Stimulated activated CD4-positive, alpha-beta T cell treated with anti-CD3 and anti-CD28 coated beads, Interleukin-1b, Interleukin-23, amount 100 ng/mL, for 1 hour (primary cell): ENCODE measurements at places on chromosomes 5 and 9.

DNA sequence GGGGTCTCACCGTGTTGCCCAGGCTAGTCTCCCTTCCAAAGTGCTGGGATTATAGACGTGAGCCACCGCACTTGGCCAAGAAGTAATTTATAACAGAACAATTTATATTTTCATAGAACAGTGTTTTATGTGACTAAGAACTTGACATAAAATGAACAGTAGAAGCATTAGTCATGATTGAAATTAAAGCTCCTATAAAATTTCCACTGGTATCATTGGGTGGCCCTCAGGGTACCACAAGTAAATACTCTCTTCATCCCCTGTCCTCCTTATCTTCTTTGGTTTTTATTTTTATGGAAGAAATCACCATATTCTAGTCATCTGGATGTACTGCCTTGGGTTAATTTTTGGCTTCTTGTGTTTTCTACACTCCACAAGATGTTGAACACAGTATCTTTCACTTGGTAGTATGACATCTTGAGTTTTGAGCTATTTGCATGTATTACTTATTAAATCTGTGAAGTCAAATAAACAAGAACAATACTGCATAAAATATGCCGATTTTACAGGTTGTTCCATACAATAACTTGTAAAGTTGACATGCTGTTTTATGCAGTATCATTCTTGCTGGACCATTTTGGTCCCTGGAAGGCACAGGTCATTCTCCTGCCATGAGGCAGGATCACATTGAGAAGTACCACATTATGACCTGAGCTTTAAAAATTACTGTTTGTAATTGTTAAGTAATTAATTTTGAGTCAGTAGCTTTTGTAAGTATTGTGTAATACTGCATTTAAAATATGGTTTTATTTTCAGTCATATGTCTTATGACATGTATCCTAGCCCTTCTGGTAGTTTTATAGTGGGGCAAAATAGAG lies 24.4 kb downstream of the LMNB1 start:
- DNase-seq = no peak

- DNase-seq = no peak
Measured at GRCh38 chr5:93358176-93358575, 222.8 kb downstream of the NR2F1-AS1 start.

DNA sequence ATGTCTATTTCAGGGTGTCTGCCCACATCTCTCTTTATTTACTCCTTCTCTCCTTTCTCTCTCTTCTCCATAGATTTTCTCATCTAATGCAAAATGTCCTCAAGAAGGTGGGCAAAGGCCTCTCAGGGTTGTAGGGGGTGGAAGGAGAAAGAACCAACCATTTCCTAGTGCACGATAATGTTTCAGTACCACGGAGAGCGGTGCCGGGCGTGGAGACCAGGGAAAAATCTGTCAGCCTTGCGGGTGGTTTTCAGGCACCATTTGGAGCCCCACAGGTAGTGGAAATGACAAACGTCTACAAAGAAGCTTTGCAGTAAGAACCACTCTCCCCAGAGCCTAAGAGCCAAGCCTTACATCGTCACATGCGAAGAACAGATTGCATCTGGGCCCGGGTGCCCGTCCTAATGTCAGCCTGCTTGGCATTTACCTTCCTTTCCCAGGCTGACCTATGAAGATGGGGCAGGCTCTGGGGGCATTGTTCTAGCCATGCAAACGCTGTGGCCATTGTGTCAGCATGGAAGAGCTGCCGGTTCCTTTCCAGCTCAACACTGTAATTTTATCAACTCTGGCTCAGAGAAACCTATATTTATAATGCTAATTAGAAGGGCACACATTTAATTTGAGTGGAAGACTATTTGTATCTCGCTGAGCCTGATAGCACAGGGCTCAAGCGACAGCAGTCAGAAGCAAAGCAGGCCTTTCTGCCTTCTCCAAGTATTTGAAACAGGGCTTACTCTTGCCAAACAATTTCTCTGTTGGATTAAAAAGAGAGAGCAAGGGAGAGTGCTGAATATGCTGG lies 430.1 kb upstream of the WWC1 start:
- DNase-seq = no peak

GRCh38 chr5:149792540-149793255 lies 62.6 kb downstream of the PPARGC1B start:
- no peak for DNase-seq

DNA sequence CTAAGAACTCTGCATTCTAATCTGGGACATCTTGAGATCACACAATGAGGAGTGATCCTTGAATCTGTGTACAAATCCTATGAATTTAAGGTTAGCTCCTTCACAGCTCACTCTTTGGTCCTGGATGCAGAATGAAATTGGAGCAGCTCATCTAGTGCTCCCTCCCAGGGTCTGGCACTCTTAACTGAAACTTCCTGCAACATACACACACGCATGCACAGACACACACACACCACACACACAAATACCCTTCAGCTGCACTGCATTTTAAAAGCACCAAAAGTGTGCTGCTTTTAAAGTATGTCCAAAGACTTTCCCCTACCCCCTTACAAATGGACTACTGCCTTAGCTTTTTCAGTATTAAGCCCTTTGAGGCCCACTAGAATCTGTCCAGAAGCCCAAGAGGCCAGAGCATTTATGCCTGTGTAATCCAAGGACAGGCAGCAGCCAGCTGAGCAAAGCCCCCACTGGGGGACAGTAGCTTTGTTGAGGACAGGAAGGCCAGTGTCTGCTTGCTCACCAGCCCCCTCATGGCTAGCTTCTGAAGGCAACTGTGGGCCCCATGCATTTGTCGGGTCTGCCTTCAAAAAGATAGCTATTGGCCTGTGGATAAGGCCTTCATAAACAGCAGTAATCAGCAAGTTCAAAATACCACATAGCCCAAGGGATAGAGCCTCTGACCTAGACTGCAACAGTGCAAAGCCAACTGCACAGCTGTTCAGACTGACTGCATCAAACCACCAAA lies 43.6 kb downstream of the CDO1 start:
- no peak for DNase-seq

DNA sequence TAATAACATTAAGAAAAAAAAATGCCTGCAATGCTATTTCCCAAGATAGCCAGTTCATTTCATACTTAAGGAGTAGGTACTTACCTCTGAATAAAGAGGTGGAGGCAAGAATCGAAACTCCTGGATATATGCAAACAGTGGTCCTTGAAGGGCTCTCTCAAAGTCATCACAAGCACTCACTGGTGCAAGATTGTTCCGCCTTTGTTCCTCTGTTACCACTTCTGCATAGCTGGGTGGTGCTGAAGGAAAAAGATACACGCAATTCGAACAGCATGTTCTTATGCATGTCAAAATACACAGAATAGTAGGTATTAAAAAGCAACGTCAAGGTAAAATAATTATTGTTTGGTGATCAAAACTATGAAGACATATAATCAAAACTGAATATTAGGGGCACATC lies 9.5 kb downstream of the ARRDC3 start:
- DNase-seq = no peak

- no peak for DNase-seq
Measured at GRCh38 chr9:135146766-135147473, 59.5 kb downstream of the OLFM1 start.

DNA sequence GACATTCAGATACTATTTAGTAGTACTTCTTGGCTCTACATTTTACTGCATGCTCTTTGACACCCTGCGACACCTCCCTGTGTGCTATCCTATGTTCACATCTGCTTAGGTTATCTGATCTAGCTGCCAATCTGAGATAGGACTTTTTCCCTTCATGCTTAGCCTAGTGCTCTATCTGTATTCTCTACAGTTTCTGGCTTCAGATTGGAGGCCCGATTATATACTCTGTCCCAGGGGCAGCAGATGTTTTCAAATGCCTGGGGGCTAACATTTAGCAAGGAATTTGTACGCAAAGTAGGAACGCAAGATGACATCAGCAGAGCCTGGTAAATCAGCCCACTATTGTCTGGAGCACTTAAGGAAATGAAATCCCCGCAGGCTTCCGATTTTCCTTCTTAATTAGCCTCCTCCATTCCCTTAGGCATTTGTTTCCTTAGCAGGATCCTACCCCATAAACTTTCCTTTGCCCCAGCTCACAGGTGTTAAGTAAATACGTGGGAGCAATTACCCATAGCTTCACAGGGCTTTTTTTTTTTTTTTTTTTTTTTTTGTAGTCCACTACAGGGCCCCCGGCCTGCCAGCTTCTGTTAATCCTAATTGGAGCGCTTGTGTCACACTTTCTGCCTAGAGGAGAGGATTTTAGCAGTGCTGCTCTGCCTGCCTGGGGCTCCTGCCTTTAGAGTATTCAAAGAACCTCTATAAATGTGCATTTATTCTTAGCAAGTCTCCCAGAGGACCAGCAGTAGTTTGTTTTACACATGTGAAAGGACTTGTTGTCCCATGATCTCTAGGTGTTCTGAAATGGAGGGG lies 61.1 kb upstream of the LPAR1 start:
- DNase-seq = no peak

DNA sequence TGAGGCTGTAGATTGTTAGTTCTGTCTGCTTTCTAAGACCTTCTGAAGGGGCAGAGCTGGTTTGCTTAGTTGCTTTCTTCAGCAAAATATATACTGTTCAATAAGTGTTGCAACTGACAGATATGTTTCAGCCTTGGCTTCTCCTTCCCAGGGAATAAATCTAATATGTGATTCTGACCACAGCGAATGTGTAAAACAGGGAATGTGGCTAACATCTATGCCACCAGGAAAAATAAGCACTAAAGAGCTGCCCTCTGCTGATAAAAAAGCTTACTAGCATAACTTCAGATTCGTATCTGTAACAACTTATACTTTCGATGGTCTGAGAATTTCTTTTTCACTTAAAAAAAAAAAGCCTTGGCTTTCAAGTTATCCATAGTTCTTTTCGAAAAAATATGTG lies 13.0 kb upstream of the OSMR start:
- no peak for DNase-seq

GRCh38 chr9:40925149-40925548 lies 203.3 kb downstream of the FOXD4L6 start:
- no peak for DNase-seq

DNA sequence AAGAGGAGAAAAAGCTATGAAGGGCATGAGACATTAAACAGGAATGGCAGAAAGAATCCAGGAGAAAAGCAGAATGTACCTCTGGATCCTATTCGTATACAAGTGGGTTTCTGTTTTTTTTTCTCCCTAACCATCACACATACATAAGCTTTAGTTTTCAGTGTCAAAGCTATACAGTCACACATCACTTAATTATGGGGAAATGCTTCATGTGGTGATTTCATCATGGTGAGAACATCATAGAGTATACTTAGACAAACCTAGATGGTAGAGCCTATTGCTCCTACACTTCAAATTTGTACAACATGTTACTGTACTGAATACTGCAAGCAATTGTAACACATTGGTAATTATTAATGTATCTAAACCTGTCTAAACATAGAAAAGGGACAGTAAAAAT lies 290.6 kb downstream of the AOPEP start:
- no peak for DNase-seq

- no peak for DNase-seq
Measured at GRCh38 chr5:145681216-145681615, 153.9 kb downstream of the PRELID2 start.

GRCh38 chr9:33225319-33226147 lies 14.4 kb upstream of the SPINK4 start:
- peak; percentile 39 for DNase-seq

GRCh38 chr9:18333157-18333556 lies 140.8 kb upstream of the ADAMTSL1 start:
- DNase-seq = no peak
